Activated T-cell treated with anti-CD3 and anti-CD28 coated beads, Interleukin-2, amount 50 U/mL, for 72 hours (primary cell): ENCODE measurements at places on chromosomes 1 and 21. TPM values are rescaled to one million over a fixed set of nuclear protein-coding genes. Genes with fewer than 3 reads are reported as not detected.

FCAMR gene
- not detected for total RNA-seq

S100A2 gene
- total RNA-seq = 1.7 TPM

NCF2 gene
- 29.5 TPM for total RNA-seq

FMO2 gene
- total RNA-seq = not detected

RAB25 gene
- total RNA-seq = 0.95 TPM

DNA sequence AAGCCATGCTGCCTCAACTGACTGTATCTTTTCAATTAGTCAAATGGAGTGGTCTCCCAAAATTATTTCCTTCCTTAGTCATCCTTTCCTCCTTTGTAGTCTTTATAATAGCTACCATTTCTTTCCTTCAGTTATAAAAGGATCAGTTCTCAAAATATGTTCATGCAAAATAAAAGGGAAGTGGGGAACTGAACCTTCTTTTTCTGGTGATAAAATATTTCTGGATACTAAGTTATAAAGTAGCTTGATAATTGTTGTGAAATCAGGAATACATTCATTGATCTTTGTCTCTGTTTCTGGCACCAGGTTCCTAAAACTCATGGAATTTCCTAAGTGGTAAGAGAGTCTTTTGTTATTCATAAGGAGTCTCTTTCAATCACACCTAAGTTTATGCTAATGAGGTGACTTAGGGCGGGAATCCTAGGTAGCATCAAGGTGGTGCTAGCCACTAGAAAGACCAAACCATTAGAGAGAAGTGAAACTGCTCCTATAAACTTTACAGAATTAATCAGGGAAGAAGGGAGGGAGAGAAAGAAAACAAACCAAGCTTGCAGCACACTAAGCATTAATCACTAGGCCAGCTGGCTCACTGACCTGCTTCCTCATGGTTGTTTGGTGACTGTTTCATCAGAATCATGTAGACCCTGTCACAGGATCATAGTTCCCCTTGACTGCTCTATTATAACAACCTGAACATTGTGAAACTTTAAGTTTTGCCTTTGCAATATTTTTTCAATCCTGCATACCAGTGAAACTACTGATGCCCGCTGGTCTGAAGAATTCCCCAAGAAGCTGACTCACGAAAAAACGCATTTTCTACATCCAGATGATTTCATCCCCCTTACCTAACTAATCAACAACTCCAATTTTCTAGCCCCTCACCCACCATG is 161.6 kb upstream of the PTBP2 start:
- no peak for DNase-seq

DNA sequence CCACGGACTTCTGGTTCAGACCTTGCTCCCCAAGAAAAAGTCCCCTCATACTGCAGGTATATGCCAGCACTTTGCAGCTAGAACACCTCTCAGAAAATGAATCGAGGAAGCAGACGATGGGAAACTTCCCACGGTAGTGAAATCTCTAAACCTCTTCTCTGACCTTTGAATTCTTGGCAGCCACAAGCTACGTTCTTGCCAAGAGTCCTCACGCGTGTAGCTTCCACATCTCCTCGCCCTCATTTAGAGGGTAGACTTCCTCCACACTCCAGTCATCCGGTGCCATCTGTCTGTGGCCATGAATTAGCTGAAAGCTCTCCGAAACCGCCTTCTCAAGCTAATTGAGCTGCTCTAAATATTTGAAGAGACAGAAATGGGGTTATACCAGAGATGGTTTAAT is 127.8 kb downstream of the RGS7 start:
- DNase-seq = no peak

DNA sequence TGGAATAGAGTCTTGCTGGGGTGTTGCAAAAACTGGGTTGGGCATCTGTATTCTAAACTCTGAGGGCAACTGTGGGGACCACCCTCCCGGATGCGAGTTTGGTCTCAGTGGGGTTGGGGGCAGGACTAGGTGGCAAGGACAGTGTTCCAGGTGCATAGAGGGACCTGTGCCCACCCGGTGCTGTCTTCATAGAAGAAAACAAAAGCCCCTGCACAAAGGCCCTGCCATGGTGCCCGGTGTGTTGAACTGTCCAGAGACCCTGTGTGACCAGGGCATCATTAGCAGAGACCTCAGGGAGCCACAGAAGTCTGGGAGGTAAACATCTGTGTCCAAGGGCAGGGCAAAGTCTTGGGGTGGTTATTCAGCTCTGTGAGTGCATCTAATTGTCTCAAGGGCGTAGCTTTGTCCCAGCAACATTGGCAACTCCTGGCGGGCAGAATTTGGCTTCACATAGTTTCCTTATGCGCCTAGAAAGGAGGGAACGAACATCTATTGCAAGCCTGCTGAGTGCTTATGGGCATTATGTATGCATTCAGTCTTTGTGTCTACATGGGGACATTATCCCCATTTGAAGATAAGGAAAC is 72.2 kb upstream of the IFFO2 start:
- DNase-seq = no peak

GRCh38 chr1:53172426-53173128 is 24.0 kb upstream of the CPT2 start:
- DNase-seq = no peak

DNA sequence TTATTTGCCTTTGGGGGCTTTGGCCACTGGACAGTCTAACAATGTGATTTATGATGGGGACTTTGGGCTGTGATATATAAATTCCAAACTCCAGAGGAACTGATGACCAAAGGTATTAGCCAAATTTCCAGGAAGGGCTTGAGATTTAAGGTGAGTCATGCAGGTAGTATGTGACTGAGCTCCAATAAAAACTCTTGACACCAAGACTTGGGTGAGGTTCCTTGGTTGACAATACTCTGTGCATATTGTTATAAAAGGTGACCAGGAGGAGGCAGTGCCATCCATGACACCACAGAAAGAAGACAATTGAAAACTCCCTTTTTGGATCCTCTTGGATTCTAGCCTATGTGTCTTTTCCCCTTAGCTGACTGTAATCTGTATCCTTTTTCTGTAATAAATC is 392.7 kb upstream of the LRRC7 start:
- no peak for DNase-seq
